Activated effector memory CD4-positive, alpha-beta T cell treated with Interleukin-2 at 50 U/mL for 16 hours (primary cell): ENCODE measurements at places on chromosomes 12 and 14.

DNA sequence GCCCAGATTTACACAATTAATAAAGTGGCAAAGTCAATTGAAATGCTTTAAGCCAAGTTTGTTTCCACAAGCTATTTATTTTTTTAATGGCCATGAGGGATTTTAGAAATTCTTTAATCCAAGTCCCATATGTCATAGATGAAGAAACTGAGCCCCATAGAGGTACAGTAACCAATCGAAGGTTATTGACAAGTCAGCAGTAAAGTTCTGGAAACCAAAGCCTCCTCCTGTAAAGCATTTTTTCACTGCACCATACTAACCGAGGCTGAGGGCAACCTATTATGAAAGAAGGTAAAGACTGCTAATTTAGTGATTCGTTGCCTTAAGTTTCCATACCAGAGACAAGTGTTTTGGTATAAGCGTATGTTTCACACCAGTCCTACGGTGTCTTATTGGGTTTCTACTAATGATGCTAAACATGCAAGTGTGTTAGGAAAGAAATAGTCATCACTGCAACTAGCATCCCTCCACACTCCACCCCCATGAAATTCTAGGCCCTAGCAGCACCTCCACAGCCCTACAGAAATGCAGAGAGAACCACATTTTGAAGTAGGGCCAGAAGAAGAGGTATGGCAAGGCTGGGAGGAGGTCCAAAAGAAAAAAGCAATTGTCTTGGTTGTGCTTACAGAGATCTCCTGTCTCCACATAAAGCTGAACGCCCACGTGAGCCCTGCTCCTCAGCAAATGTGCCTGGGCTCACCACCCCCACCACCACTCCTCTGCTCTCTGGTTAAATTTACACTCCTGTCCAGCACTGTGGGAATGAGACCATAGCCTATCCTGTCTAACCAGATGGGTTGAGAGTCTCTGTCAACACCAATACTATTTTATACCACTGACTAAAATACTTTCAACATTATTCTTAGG, 271.1 kb upstream of the G2E3 start:
- no peak for DNase-seq

DNA sequence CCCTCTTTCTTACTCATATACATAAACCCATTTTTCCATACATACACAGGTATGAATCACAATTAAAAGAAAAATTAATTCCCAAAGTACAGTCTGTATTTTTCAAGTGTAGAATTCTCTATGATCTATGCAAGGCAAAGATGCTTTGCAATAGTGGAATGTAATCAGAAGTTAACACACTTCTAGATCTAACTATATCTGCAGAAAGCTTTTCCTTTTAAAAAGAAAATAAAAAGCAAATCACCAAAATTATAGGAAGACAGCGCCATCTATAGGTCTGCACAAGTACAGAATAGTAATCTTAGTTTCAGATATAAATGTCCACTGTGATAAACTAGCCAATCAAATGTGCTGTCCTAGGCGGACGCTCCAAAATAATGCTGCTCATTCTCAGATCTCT, 22.0 kb downstream of the SLC25A21 start:
- DNase-seq = no peak

- no peak for DNase-seq
Measured at GRCh38 chr14:69485315-69485660, 760 bp downstream of the PLEKHD1 start.

GRCh38 chr14:28761438-28762291, 4.9 kb upstream of the FOXG1 start:
- DNase-seq = no peak

DNA sequence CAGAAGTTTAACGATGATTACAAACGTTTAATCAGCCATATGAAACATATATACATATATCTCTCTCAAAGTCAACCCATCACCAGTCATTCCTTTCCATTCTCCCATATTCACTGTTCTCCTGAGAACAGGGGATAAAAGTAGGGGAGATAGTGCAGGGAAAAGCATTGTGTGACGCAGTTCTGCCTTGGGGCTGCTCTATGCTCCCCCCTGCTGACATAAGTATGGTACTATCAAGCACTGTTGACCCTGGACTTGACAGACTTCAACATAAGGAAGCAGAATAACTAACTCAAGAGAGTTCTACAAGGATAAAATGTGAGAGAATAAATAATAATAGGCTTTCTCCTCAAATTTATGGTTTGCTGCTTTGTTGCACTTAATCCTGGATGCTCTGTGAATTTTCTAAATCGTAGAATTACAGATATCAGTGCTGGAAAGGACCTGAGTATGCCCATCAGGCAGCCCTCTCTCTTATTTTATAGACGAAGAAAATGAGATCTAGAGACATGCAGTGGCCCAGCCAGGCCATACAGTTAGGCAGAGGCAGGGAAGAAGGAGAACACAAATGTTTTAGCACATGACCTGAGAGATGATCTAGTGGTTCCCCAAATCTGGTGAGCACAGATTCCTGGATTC, 87.2 kb downstream of the SCN8A start:
- no peak for DNase-seq

GRCh38 chr12:114347861-114348260, 58.1 kb downstream of the TBX5 start:
- no peak for DNase-seq

GRCh38 chr14:54348001-54348611, 48.7 kb upstream of the CDKN3 start:
- no peak for DNase-seq

DNA sequence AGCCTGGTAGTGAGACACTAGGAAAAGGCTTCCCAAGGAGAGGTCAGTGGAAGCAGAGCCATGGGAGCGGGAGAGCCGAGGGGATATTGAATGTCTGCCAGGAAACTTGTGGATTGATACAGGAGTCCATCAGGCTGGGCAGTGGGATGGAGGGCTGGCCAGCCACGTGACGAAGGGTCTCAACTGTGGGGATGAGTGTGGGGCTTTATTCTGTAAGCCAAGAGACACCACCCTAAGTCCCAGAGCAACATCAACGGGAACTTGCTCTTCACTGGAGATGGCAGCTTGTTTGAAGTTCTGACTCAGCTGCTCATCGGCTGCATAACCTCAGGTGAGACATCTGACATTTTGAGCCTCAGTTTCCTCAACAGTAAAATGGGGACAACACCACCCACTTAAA, 197.8 kb downstream of the VRK1 start:
- DNase-seq = no peak

- DNase-seq = no peak
Measured at GRCh38 chr12:15830538-15830937, 41.4 kb upstream of the EPS8 start.

DNA sequence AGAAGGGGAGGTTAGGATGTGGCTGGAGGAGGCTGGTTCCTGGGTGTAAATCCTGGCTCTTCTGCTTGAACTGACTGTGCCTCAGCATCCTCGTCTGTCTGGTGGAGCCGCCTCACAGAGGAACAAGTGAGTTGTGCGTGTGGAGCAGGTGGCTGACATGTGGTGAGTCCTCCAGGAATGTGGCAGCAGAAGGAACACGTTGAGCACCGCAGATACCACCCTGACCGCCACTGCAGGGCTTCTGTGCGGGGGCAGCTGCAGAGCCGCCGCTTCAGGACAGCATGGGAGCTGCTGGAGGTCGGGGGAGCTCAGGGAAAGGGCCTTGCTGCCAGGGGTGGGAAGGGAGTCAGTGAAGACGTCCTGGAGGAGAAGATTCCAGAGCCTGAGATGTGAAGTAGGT, 48.9 kb downstream of the TRAF3 start:
- no peak for DNase-seq

DNA sequence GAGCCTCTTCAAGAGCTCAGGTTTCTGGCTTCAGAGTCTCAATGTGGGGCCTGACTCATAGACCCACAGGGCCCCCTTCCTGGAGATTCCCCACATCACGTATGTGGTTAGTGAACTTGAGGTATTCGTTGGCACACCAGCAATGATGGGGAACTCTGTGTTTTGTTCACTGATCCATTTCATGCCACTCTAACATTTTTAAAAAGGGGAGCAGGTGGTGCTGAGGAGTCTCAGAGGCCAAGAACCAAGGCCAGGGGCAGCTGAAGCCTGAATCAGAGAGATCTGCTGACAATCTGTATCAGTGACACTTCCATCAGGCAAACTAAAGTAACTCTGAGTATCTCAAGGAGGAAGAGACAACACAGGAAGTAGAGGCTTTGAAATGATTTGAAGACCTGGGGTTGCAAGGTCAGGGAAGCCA, 323.4 kb downstream of the VRK1 start:
- DNase-seq = peak; percentile 37

- DNase-seq = no peak
Measured at GRCh38 chr14:100568998-100569733, 18.1 kb downstream of the BEGAIN start.

DNA sequence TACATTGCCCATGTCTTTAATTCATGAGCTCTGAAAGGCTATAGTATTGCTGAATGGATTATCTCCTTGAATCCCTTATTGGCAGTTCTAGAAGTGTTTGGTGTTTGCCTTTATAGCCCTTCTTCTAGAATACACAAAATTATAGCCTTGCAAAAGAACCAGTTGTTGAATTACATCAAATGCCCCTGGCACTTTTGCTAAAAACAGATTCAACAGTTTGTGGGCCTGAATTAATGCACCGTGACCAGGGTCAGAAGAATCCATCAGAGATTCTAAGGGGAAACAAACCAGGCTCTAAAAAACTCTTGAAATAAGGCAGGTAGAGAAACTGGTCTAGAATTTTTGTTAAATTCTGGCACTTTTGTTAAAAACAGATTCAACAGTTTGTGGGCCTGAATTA, 197.8 kb downstream of the SOX5 start:
- DNase-seq = no peak

- no peak for DNase-seq
Measured at GRCh38 chr14:77364146-77364545, 12.7 kb downstream of the TMED8 start.

DNA sequence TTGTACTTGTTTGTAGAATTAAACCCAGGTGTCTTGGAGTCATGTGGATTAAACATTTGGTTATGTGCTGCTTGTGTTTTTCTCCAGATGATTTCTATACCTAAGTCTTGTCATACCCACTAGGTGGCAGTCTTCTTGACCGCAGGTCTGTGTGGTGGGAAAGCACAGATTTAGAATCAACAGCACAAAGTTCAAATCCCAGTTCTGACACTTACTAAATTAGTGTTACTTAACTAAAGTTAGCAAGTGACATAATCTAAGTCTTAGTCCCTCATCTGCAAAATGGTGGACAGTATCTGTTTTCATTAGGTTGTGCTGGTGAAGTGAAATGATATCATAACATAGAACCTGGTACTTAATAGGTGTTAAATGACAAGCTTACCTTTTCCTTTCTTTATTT, 151.0 kb upstream of the ARHGAP5 start:
- no peak for DNase-seq

DNA sequence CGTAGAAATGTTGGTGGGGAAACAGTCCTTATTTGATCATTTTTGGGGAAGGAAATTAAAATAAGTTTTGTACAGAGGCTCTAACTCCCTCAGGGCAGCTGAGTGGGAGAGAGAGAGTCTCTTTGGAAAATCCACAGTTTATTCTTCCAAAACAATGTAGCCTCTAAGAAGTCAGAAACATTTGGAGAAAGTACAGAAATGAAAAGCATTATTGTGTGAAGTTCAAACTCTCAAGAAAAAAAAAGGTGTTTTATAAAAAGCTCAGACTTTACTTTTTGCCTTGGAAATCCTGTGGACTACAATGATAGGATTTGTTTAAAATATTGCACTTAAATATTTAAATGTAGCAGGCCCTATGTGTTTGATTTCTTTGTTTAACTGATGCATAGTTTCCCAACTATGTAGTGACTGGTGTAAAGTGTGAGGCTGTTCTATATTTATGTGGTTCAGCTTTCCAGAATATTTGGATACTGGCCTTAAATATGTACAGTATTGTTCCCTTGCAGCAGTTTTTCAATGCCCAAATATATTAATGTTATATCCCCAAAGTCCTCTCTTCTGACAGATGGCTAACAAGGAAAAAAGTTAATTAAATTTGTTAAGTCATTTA, 82.0 kb upstream of the OTOGL start:
- DNase-seq = no peak

- no peak for DNase-seq
Measured at GRCh38 chr12:71782017-71782416, 27.4 kb downstream of the RAB21 start.

- no peak for DNase-seq
Measured at GRCh38 chr12:132166093-132166492, 21.8 kb downstream of the NOC4L start.

GRCh38 chr14:76826122-76826521, at the start of gene LRRC74A:
TSS of gene LRRC74A (plus strand) at chr14:76826408. CDS start at chr14:76826698, 290 bp downstream.
- DNase-seq = no peak

DNA sequence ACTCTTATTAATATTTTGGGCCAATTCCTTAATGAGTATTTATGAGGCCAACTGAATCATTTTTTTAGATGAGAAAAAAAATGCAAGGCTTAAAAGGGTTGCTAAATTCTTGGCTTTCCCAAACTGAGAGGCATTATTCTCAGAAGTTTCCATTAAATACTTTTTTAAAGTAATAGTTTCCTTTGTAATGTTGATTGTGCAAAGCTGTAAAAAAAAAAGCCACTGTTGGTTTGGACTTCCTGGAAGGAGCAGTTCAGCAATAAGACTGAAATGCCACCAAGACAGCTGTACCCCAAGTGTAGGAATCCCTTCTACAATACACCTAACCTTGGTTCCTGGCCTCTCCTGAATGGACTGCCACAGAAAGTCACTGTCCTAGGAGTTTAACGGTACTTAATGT, 231.3 kb downstream of the MON2 start:
- DNase-seq = no peak

DNA sequence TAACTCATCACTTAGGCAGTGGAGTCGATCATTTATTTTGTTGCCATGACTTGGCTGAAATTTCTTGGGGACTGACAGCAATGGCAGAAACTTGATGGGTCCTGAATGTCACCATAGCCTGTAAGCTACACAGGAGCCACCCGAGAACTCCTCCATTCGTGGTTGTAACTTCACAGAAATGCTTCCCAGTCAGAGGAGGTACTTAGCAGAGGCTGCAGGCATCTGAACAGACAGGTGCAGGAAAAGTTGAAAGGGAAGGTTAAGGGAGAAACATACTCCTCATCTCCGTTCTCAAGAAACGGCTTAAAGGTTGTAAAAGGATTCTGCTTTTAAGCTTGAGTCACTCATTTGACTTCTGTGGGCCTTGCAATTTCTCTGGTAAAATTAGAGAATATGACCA, 47.7 kb downstream of the ETV6 start:
- DNase-seq = no peak
